Caco-2 (cell line): ENCODE measurements at places on chromosomes 11 and 22. TPM values are rescaled to one million over a fixed set of nuclear protein-coding genes. Genes with fewer than 3 reads are reported as not detected.

DNA sequence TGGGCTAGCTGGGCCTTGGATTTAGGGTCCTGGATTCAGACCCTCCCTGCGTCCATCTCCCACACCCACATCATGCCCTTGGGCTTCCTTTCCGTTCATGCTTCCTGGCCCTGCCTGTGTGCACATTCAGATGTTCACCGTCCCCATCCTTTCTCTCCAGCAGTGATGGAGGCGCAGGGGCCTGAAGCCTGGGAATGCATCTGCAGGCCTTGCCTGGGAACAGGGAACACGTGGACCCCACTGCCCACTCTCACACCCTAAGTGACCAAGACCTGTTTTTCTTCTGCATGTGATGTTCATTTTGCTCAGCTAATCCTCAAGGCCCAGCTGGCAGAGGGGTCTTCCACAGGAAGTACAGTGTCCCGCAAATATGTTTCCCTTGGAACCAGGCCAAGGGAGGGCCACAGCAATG is 91.6 kb upstream of the PARVA start:
- H3K27ac ChIP-seq: no peak overlapping the region
- no peak overlapping the region for H3K4me3 ChIP-seq
- DNase-seq: no peak
- peaks cover 31% of the 10 kb centered on the region for H3K4me1 ChIP-seq
- H3K27me3 ChIP-seq: no peaks in the 10 kb centered on the region
- H3K36me3 ChIP-seq: no peaks in the 10 kb centered on the region

- no peak overlapping the region for H3K27ac ChIP-seq
- H3K4me1 ChIP-seq: peaks cover 23% of the 10 kb centered on the region
- no peaks in the 10 kb centered on the region for H3K36me3 ChIP-seq
- H3K4me3 ChIP-seq: no peak overlapping the region
- H3K27me3 ChIP-seq: no peaks in the 10 kb centered on the region
- no peak for DNase-seq
These were observed 25.4 kb downstream of the A4GALT start for GRCh38 chr22:42695294-42695693.

The ABCG4 gene
- total RNA-seq: 0.18 TPM in 1 of 2 replicates, not detected in the other

The AQP11 gene
- total RNA-seq: 11.5 and 12.7 TPM in 2 replicates

The ADAMTS15 gene
- 0.12 and 0.20 TPM in 2 replicates for total RNA-seq

The BATF2 gene
- total RNA-seq: 0.79 and 1.4 TPM in 2 replicates
